ENCODE measurements at places on chromosomes 6 and 20.

DNA sequence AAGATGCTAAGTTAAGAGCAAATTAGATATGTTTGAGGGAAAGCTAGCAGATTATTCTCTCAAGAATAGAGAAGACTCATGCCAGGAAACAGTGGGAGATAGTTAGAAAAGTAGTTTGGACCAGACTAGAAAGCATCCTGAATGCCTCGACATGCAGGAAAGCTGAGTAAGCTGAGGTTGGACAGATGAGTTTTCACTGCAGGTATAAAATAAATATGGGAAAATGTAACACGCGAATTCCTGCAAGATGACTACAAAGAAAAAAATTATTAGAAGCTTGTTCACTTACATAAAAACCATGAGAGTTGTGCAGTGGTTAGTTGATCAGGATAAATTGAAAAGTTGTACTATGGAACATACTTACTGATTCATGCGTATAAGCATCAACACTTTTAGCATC, 484.2 kb upstream of the MANEA start:
- DNase-seq = no peak

GRCh38 chr6:62672989-62673388, 387.0 kb upstream of the KHDRBS2 start:
- no peak for DNase-seq

DNA sequence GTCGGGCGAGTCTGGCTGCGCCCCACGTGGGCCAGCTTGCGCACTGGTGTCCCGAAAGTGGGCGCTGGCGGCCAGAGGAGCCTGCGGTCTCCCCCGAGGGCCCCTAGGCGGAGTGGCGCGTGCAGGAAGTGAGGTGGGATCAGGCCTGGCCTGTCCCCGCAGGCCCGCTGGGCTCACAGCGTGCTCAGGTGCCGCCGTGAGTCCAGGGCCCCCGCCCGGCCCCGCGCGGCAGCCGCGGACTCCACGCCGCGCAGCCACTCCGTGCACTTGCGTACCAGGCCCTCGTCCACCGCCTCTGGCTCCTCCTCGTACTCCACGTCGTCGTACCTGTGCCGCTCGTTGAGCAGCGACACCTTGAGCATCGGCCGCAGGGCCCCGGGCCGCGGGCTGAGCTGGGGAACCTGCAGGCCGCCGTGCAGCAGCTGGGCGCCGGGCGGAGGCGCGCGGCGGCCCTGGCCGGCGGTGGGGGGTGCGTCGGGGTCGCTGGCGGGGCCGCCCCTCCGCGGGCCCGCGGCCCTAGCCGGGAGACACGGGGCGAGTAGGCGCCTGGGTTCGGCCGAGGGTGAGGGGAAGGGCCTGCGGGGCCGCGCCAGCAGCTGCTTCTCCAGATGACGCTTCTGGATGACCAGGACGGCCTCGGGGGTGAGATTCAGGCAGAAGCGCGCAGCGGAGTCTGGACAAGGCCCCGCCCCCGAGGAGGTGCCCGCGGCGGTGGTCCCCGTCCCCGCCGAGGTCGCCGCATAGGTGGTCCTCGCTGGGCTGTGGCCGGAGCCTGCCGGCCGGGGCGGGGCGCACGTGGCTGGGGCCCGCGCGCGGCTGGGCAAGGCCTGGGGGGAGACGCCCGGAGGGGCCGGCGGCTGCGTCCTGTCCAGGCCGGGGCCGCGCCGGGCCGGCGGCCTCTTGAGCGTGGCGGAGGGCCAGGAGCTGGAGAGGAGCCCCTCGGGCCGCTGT, 835 bp downstream of the PRR18 start:
- no peak for DNase-seq

- DNase-seq = peak; percentile 30
Observed at GRCh38 chr6:47479140-47479508, 1.5 kb downstream of the CD2AP start.

- no peak for DNase-seq
Observed at GRCh38 chr6:155778336-155778735, 322.7 kb upstream of the NOX3 start.

DNA sequence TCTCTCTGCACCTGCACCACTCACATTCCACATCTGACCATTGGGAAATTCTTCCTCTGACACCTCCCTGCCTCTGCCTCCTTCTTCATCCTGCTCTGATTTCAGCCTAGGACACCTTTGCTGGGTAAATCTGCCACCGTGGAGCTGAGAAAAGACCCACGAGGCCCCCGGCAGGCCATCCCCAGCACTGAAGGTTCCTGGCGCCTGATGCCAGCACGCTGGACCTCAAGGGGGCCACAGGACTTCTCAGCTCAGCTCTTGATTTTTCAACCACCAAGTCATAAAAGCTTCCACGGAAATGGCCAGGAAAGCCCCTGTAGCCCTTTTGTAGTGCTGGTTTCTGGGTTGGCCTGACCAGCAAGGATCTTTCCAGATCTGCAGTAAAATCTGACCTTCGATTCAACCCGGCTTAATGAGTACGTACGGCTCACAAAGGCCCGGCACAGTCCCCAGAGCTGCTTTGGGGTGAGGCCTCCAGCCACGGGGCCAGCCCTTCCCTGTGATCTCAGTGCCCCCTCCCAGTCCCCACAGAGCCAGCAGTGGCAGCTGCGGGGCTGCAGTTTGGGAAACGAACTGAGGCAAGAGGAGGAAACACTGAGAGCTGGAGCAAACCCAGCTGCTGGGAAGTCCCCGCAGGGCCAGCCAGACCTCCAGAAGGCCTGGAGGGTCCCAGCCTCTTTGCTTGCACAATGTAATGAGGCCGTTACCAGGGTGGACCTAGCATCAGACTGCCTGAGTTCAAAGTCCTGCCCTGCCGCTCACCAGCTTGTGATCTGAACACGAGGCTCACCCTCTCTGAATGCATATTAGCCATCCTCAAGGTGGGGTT, 157.5 kb downstream of the BMP7 start:
- no peak for DNase-seq

DNA sequence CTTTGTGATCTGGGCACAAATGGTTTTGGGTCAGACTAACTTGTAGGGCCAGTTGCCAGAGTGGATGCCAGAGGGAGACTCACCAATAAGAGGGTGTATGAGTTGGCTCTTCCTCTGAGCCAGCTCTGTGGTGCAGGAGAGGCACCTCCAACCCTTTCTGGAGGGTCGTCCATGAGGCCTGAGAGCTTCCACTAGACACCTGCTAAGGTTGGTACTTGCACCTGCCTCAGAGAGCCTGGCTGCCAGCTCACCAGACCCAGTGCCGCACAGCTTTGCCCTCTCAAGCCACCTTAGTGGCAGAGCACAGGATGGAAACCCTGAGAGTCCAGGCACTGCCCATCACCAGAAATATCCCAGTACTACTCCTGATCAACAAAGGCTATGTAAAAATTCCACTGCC, 504.3 kb downstream of the EYS start:
- DNase-seq = no peak

DNA sequence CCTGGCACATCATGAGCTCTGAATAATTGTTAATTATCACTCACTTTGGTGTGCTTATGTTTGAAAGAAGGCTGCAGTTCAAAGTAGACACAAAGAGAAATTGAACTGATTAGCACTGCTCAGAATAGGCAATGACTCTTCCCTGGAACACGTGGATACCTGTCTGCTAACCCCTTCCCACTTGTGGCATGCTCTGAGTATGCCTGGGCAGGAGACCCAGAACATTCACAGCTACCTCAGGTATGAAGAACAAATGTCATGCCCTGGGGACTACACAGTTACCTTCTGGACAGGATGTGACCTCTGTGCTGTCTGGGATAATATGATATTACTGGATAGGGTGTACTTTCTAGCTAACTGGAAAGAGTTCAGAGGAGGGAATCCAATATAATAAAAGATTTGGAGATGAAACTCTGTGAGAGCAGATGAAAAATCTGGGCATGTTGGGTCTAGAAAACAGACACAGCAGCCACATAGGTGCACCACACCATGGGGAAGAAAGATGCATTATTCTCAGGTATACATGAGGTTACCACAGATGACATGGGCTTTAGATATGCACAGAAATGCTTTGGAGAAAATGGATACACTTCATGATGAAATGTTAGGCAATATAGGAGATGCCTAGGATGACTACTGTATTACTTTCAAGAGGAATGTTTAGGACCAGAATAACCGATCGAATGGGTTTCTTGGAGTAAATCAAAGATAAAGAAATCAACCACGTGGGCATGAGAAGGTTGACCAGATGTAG, 324.2 kb upstream of the PREP start:
- DNase-seq = no peak

- DNase-seq = no peak
Observed at GRCh38 chr6:31732029-31732428, 2.9 kb upstream of the DDAH2 start.
